Stimulated activated CD4-positive, alpha-beta T cell treated with anti-CD3 and anti-CD28 coated beads, Interleukin-15, amount 100 ng/mL, for 48 hours (primary cell): ENCODE measurements at places on chromosomes 1 and 21.

DNA sequence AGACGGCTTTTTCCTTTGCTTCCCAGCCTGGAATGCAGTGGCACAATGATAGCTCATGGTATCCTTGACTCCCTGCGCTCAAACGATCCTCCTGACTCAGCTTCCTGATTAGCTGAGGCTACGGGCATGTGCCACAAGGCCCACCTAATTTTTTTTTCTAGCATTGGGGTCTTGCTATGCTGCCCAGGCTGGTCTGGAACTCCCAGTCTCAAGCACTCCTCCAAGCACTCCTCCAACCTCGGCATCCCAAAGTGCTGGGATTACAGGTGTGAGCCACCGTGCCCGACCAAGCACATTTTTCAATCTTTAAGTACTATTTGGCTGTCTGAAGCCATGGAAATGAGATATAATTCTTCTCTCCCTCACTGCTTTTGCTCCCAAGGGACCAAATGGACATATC lies 58.7 kb downstream of the MAB21L3 start:
- no peak for DNase-seq

GRCh38 chr21:32096411-32096810 lies 182.4 kb downstream of the MIS18A start:
- no peak for DNase-seq

DNA sequence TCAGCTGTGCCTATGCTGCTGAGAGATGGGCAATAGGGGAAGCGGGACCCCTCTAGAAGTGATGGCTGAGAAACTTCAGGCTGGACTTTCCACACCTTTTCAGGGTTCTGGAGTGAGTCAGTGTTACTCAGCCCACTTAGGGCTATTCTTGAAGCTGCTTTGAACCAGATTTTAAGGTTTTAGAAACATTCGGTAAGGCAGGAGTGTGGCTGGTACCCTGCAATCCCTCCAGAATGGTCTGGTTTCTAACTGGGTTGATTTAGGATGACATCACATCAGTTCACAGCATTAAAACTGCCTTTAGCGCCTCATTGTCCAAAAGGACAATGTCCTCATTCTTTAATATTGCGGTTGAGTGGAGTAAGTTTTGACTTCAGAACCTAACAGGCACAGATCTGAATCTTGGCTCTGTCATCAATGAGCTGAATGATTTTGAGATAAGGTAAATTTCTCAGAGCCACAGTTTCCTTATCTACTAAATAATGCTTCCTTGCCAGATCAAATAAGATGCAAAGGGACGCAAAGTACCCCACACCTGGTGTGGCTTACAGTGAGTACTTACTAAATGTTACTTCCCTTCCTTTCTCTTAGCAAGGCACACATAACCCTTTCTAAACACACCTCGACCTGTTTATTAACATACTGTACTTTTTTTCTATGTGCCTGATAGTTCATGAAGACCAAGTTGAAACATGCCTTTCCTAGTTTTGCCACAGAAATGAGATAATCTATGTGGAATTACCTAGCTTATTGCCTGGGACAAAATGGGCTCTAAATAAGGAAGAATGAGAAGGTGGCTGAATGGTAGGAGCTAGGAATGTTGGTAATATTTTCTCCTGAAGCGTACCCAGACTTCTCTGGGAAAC lies 209.8 kb downstream of the ROR1 start:
- no peak for DNase-seq

DNA sequence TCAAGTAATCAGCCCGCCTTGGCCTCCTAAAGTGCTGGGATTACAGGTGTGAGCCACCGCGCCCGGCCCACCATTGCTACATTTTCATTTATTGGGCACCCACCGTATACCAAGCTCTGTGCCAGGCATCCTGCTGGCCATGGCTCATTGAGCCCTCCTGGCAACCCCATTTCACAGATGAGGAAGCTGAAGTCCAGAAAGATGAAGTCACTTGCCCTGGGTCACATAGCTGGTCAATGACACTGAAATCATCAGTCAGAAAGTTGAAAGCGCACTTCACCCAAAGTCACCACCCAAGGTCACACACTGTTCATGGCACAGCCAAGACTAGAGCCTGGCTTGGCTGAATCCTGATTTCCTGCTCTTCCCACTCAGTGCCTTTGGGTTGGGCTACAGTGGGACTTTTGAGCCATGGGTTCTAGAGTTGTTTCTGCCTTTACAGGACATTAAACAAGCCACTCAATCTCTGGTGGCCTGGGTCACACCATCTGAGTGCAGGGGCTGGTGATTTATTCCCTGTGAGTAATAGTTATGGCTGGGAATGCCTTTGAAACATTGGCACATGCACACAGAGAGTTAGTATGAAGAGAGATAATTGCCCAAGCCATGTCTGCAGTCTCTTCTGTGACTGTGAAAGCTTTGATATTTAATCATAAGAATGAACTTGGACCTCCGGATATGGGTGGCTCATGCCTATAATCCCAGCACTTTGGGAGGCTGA lies 16.0 kb upstream of the ARHGEF10L start:
- no peak for DNase-seq

GRCh38 chr1:76303340-76303717 lies 228.8 kb downstream of the ST6GALNAC3 start:
- no peak for DNase-seq

- no peak for DNase-seq
Measured at GRCh38 chr1:91798241-91798648, 87.7 kb downstream of the TGFBR3 start.

DNA sequence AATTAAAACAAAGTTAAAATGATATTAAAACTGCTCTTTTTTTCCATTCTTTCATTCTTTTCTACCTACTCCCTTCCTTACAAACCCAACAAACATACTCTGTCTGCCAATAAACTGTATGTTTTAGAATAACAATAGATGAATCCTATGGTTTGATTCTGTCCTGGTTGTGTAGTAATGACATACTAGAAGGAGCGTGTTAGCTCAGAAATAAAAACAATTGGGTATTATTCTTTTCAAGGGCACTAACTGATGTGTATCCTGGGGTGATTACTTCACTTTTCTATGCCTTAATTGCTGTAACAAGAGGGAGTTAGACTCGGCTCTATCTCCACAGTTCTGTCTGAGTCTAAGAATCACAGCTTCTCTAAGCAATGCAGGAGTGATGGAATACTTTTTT lies 194.4 kb downstream of the GIPC2 start:
- DNase-seq: no peak

GRCh38 chr1:25550683-25551310 lies 7.4 kb downstream of the LDLRAP1 start:
- no peak for DNase-seq

DNA sequence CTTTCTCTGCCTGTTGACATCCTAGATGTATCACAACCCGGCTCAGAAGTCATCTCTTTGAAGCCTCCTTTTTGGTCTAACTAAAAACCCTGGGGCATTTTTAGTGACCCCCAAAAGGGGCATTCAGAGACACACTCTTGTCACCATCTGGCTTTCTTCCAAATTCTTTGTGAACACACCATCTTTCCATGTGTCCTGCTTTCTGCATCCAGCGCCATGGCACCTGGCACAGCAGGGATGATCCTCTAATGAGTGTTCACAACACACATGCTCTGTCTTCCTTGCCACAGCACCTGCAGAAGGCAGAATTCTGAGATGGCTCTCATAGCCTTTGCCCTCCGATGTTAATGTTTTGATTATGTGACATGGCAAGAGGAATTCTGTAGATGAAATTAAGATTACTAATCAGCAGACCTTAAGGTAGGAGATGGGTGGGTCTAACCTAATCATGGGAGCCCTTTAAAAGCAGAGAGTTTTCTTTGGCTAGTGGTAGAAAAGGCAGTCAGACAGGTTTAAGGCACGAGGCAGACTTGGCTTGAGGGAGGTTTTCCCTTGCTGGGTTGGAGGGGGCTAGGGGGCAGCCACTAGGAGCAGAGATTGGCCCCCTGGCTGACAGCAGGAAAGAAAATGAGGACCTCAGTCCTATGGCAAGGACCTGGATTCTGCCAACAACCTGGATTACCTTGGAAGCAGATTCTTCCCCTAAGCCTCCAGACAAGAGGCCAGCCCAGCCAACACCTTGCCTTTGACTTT lies 4.9 kb upstream of the TMEM61 start:
- DNase-seq: no peak

- no peak for DNase-seq
Measured at GRCh38 chr1:77164434-77164944, 54.7 kb downstream of the PIGK start.

DNA sequence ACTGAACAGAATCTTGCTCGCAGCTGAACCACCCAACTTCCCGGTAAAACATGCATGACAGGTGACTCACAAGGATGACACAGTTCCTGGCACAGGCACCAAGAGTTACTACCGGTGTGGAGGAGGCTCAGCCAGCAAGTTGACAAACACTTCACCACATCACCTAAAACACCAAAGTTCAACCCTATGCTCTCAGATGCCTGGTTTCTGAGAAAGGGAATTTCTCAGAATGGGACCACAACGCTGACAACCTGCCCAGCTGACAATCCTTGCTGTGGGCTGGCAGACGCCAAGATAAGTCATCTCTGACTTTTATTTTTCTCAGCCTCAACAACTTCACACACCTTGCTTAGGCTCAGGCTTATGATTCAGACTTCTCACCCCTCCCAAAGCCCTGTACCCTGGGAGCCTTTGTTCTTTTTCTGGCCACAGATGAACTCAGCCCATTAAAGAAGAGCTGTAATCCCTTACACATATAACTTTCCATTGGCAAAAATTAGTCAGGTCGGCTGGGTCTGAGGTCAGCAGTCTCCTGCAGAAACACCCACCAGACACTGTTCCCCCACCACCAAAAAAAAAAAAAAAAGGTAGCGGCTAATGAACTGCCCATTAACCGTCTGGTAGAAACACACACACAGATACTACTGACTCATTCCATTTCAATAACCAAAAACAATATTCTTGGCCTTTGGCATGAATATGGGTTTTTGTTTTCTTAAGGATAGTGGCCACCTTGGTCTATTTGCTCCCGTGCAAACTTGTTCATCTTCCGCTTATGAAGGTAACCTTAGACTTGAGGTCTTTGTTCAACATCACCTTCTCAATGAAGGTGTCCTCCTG lies 10.8 kb upstream of the TIAM1 start:
- DNase-seq: peak; percentile 81

DNA sequence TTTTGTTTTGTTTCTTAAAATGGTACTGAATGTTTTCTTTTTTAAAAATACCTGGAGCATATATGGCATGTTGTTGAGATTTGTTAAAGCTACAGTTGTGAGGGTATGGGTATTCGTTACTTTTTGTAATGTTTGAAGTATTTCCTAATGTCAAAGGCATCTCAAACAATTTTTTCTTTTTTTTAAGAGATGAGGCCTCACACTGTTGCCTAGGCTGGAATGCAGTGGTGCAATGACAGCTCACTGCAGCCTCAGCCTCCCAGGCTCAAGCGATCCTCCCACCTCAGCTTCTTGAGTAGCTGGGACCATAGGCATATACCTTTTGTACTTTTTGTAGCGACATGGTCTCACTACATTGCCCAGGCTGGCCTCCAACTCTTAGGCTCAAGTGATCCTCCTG lies 16.1 kb downstream of the CLCN6 start:
- no peak for DNase-seq

GRCh38 chr1:12690156-12690555 lies 25.8 kb upstream of the AADACL3 start:
- DNase-seq: no peak

GRCh38 chr1:38776466-38777065 lies 83.0 kb downstream of the RRAGC start:
- DNase-seq: no peak

GRCh38 chr21:35225573-35225972 lies 176.5 kb upstream of the RUNX1 start:
- DNase-seq: no peak

- no peak for DNase-seq
Measured at GRCh38 chr1:26536521-26536920, 7.0 kb downstream of the RPS6KA1 start.

DNA sequence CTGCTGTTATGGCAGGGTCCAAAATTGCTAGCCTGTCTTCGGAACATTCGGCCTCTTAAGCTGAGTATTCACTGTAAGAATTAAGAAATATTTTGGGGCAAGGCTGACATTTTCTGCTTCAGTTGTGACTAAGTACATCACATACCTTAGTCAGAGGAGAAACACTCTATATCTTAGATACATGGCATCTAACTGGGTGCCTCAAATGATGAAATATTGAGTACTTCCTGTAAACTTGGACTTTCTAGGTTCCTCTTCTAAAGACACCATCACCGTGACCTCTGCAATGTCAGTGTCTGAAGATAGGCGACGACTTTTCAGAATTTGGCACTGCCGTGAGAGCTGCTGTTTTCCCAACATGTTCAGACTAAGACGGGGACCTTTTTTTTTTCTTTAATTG lies 65.6 kb downstream of the PCBP3 start:
- DNase-seq: no peak

- DNase-seq: no peak
Measured at GRCh38 chr1:224300346-224300745, 29.6 kb downstream of the NVL start.

DNA sequence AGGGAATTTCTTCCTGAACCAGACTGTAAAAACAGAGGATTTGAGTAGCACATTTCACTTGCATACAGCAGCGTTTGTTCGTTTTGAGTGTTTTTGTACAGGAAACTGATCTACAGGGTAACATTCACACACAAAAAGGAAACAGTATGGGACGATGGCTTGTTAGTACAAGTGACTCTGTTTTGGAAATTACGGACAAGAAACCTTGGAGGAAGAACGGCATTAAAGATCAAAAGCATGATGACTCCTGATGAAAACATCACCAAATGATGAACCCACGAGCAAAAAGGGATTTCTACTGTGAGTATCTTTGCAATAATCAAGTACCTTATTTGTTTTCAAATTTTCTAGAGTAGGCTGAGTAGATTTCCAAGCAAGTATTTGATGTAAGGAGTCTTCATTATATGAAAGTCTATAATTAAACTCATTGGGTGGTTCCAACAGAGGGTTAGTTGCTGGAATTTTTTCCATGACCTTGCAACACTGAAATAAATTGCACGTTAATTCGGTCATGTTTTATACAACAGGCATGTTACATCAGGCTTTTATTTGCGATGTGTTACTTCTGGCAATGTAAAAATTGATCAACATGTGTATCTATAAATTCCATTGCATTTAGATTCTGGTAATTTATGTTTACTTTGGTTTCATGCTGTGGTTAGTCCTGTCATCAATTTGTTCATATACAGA lies 76.7 kb upstream of the KCNK2 start:
- DNase-seq: no peak

DNA sequence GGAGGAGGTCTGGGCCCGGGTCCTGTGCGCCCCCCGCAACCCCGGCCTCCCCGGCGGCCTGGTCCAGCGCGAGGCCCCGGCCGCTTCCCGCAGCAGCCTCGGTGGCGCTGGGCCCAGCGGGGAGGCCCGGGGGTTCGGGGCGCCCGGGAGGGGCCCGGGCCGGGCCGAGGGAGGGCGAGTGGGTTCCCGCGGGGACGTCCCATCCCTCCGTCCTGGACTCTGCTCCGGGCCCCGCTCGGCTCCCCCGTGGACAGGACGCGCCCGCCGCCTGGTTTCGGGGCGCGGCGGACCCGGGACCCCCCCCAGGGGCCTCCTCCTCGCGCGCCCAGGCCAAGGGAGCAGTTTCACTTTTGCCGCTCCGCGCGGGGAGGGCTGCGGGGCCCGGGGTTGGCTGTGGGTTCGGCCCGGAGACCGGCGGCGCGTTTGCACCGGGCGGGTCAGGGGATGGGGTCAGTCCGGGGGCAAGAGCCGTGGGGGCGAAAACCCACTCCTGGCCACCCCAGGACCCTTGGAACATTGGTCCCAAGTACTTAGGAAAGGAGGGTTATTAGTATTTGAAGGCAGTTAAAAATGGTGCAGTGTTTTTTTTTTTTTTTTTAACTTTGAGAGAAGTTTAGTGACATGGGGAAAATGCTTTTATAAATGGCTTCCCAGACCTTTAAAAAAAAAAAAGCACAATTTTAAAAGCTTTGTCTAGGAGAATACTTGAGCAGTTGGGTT lies 677 bp downstream of the AGPAT3 start:
- no peak for DNase-seq
